Stimulated activated CD8-positive, alpha-beta memory T cell treated with anti-CD3 and anti-CD28 coated beads, Interleukin-15, amount 100 ng/mL, for 48 hours (primary cell): ENCODE measurements at places on chromosomes 1 and 21.

DNA sequence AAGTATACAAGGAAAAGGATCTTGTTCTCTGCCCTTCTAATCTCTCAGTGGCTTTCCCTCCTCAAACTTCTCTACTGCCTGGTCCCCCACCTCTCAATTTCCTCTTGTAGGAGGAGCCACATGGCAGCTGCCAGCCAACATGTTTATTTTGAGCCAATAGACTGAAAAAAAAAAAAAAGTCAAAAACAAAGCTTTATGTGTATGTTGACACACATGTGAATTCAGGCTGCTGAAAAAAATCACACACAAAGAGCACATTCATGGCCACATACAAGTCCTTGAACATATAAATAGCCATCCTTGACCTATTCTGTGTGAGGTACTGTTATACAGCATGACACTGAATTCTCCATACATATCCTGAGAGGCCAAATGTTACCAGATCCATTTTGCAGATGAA, 3.7 kb downstream of the PTPN14 start:
- no peak for DNase-seq

- DNase-seq: no peak
Observed at GRCh38 chr1:246324711-246325110, 182.4 kb downstream of the SMYD3 start.

GRCh38 chr1:19884312-19884711, 2.1 kb downstream of the OTUD3 start:
- no peak for DNase-seq

DNA sequence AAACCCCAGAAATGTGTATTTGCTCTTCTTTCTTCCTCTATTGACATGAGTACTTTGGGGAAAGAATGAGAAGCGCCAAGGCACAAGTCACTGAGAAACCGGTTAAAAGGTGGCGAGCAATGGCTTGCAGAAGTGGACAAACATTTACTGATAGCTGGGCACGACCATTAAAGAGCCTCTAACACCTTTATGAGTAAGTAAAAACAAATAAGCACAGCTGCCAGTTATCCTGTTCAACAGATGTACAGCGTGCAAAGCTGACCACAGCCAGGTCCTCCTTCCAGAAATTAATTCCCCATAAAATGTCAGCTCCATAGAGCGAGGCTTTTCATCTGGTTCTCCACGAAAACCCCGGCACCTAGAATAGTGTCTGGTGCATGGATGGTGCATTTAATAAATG, 72.7 kb downstream of the CAPZB start:
- DNase-seq: no peak

GRCh38 chr21:36430841-36431240, 45.6 kb downstream of the CHAF1B start:
- DNase-seq: no peak

GRCh38 chr21:40633048-40633447, 213.9 kb downstream of the DSCAM start:
- DNase-seq: no peak

DNA sequence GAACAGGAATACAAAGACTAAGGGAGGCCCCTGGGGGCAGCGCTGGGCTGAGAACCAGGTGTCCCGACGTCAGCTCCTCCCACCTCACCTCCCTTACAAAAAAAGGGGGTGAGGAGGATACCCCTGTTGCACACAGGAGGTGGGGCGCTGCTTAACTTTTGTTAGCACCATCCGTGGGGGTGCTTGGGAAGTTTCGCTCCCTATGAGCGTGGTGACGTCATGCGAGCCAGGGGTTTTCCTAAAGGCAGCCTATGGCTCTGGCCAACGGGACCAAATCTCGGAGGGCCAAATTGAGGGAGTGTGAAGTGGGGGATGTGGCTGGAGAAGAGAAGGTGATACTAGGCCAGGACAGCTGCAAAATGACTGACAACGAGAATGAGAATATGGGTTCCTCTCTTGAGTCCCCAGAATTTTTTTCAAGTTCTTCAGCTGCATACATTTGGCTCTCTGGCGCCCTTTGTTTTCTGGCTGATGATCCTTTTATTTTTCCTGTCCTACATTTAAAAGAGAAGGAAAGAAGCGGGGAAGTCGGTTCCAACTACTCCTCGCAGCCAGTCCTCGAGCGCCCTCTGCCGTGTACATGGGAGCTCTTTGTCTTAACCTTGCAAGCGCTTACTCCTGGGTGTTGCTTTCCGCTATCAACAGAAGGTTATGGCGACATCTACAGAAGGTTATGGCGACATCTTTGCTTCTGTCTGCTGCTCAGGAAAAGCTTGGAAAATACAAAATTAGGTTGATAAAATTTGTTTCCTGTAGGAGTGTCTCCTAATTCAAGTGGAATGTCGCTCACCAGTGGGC, 48.0 kb upstream of the ZC3H11B start:
- peak; percentile 31 for DNase-seq

- DNase-seq: no peak
Observed at GRCh38 chr1:14810595-14811361, 212.3 kb downstream of the KAZN start.

DNA sequence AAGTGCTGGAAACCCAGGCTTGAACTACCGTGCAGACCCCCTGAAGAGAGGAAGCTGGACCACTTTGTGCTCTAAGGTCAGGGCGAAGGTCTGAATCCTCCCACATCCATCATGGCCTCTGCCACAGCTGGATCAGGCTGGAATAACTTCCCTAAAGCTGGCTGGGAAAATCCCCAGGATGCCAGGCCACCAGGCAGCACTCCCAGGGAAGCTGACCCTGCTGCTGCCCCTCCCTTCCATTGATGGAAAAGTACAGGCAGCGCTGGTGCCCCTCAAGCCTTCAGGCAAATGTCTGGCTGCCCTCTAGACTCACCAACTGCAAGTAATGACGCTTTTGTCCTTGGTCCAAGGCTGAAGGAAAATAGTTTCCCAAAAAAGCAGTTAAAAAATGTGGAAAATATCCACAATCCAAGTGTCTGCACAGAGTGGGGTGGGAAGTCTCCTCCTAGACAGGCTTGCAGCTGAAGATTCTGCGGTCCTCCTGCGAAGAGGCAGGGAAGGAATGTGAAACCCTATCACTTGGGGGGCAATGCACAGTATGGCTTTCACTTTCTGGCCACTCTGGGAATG, 39.9 kb upstream of the TSPAN2 start:
- DNase-seq: no peak

DNA sequence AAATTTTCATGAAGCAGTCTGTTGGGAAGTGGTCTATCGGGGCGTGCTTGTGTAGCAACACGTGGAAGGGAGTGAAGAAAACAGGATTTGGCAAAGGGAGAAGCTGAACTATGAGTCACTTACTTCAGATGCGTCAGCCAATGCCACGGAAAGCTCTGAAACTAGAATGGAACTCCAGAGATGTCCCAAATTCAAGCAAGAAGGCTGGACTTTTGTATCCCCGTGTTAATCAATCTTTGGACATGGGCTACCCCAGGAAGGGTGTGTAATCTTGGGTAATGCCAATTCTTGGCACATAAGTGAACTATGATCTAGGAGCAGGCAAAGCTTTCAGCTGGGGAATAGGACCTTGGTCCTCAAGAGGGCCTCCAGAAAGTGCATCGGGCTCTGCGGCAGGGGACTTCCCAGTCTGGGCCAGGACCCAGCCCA, 102.6 kb downstream of the ADSS2 start:
- DNase-seq: no peak

DNA sequence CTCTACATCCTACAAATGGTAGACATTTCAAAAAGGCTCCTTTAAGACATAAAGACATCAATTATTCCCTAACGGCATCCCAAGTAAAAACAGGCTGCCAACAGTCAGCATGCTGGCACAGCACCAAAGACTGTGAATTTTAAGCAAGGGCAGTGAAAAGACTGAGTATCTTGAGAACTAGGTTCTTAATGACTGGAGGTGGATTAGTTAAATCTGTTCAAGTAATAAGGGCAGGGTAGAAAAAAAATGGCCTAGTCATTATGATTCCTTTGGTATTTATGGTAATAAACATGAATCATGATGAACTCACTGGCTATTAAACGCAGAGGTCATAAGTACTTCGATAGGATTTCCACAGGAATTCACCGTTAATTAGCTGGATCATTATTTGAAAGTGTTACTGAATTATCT, 75.2 kb downstream of the KIFAP3 start:
- DNase-seq: no peak
